AG09319 (cell line): ENCODE measurements at places on chromosomes 2 and 18.

GRCh38 chr2:69817729-69818501, 11.5 kb upstream of the GMCL1 start:
- no peak for DNase-seq

DNA sequence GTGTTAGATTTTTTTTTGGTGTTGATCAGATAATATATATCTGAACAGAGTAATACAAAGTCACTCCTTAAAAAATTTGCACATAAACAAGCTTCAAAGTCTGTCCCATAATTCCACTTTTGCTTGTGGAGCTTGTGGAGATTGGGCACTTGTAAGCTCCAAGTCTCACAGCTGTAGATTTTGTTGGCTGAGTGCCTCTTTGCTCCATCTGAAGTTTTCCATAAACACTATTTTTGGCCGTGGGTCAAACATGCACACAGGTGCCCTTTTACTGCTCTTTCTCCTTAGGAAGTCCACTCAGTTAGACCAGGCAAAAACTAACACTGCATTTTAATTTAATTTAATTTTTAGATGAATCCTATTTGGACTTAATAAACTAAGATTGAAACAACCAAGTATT, 3.6 kb upstream of the KCNJ13 start:
- DNase-seq: no peak

- DNase-seq: no peak
These were observed 35.7 kb downstream of the SP3 start for GRCh38 chr2:173929441-173929840.

DNA sequence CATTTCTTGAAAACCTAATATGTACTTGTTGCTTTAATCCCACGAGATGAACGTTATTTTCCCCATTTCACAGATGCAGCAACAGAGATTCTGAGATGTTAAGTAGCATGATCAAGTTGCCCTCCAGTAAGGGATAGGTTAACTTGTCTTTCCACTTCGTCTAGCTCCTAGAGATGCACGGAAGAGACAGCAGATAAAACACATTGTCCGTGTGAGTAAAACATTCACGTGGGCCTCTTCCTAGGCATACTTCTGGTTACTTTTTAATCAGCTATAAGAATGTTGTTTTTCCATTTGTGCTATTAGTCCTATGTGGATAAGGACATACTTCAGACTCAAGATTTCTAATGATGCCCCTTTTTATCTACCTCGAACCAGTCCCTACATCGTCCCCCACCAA, 1.2 kb upstream of the ARHGAP28 start:
- no peak for DNase-seq

GRCh38 chr2:109028277-109028676, 39.3 kb upstream of the EDAR start:
- no peak for DNase-seq

GRCh38 chr18:31773774-31774476, 13.2 kb upstream of the SLC25A52 start:
- DNase-seq: no peak

DNA sequence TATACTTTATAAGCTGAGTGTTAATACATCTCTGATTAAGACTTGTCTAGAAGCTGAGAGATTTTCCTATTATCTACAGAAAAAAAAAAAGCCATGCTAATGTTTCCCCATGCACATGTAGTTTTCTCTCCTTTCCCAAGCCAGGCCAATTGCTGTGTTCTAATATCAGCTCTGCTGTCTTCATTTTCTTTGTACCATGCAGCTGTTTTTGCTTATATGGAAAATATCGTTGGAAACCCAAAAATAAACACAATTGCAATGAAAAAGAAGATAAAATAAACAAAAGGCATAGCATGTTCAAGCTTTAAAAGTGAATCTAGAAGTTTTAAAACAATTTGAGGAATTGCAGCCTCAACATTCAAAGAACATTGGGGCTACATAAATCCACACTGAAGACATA, 817.4 kb upstream of the ACVR2A start:
- DNase-seq: no peak
